ENCODE measurements at places on chromosomes 5 and 9. TPM values are rescaled to one million over a fixed set of nuclear protein-coding genes. Genes with fewer than 3 reads are reported as not detected.

The CARTPT gene
- not detected for total RNA-seq

The TMC1 gene
- 0.33 TPM for total RNA-seq

The ADCY2 gene
- not detected for total RNA-seq

The PCDHGA1 gene
- total RNA-seq: 0.65 TPM

The TNC gene
- 2.7 TPM for total RNA-seq
